ENCODE measurements at places on chromosomes 1 and 21.

DNA sequence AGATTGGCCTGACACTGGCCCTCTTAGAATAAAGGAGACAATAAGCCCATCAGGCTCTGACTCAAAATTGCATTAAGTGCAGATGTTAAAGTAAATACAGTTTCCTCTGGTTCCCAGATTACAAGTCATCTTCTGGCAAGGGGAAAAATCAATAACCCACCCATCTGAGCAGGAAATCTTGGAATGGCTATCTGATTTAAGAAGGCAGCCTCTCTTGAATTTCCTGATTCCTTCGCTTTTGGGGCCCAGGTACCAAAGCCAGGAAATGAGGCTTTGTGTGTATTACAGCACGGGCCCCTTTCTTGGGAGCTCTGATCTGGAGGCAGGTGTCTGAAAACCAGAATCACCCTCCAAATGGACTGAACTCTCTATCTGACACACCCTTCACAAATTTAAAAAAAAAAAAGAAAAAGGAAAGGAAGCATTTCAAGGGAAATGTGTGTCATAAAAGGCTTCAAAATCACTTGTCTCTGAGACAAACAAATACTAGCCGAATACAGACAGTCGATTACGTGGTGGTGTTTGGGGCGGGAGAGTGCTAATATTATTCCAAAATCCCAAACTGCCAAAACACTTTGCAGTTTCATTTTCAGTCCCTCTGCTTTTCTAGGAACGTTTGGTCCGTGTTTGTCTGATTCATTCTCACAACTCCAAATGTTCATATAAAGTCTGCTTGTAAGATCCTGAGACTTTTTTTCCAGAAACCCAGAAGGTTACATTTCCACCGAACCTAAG, 240.9 kb upstream of the CAMK1G start:
- no peak for DNase-seq

- no peak for DNase-seq
Observed at GRCh38 chr1:183970516-183971300, 66.8 kb downstream of the COLGALT2 start.

DNA sequence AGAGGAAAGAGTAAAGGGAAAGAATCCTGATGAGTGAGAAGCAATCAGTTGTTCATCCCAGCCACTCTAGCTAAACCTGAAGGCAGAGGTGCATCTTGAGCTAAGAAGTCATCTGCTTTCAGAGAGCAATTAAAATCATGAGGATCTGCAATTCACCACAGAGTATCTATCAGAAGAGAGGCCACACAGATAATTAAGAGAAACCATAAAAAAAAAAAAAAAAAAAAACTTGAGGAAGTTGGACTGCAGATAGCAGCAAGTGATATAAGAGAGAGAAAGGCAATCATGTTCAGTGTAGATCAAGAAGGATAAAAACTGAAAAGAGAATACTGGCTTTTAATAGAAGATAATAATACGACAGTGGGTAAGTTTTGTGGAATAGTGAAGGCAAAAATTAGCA, 17.7 kb downstream of the FOXJ3 start:
- no peak for DNase-seq

DNA sequence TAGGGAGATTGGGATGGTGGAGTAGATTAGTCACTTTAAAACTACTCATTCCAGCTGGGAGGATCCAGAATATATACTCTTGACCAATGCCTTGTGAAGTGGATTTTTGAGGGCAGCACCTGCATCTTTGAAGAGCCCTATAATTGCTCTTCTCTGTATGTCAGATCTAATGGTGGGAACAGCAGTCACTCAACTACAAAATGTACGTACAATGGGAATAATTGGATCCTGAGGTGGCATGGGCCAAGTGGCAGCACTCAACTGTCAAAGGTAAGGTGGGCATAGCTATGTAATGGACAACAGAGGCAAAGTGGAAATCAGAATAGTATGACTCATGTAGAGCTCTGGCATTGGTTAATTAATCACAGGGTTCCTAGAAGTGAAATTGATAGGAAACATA, 51.6 kb upstream of the KIAA0040 start:
- DNase-seq = no peak
